ENCODE measurements at places on chromosomes 2 and 18.

GRCh38 chr2:206535260-206535986 lies 92.1 kb downstream of the ADAM23 start:
- DNase-seq, result no peak

DNA sequence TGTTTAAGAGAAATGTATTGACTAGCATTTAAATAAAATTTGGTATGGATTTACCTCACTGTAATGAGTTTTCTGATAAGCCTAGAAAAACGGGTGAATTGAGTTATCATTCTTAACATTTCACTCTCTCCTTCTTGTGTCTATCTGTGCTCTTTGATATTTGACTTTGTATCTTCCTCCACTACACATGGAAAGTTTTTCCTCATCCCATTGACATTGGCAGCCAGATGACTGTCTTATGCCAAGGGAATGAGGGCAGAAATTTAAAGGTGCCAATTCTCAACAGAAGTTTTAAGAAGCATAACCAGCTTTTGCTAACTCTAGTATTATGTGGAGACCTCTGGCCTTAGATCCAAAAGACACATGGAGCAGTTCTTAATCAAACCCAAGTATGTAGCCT lies 376.6 kb downstream of the DSEL start:
- no peak for DNase-seq

GRCh38 chr2:180061085-180061484 lies 54.0 kb upstream of the CWC22 start:
- no peak for DNase-seq

DNA sequence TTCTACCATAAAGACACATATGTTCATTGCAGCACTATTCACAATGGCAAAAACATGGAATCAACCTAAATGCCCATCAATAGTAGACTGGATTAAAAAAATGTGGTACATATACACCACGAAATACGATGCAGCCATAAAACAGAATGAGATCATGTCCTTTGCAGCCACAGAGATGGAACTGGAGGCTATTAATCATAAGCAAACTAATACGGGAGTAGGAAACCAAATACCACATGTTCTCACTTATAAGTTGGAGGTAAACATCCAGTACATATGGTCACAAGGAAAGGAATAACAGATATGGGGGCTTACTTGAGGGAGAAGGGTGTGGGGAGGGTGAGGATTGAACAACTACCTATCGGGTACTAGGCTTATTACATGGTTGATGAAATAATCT lies 7.7 kb downstream of the HMSD start:
- DNase-seq, result no peak

GRCh38 chr18:79629249-79629558 lies 50.4 kb upstream of the CTDP1 start:
- no peak for DNase-seq

- no peak for DNase-seq
These were observed 578.7 kb downstream of the ADCYAP1 start for GRCh38 chr18:1483385-1483784.

GRCh38 chr18:23972453-23972852 lies 42.1 kb upstream of the TTC39C start:
- no peak for DNase-seq

DNA sequence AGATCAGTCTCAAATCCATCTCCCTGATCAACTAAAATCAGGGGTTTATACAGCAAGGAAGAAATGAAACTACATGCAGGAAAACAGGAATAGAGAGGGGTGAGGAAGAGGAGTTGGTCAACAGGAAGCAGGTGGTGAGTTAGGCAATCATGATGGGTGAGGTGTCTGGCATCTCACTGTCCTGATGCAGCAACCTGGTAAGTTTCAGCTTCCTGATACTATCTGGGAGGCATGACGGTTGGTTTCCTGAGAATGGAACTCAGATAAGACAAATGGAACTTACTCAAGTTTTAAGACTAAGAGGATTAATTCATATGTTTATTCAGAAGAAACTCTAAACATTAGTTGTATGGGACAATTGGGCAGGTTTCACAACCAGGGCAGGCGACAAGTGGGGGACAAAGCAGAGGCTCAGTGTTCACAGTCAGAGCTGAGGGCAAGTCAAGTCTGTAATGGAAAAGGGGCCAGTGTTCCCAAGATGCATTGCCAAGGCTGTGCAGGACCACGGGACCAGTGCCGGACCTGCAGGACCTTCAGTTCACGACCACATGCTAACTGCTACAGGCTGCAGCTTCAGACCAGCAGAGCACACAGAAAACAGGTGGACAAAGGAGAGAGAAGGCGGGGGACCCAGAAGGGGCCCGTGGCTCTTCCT lies 17.7 kb upstream of the GALM start:
- no peak for DNase-seq

DNA sequence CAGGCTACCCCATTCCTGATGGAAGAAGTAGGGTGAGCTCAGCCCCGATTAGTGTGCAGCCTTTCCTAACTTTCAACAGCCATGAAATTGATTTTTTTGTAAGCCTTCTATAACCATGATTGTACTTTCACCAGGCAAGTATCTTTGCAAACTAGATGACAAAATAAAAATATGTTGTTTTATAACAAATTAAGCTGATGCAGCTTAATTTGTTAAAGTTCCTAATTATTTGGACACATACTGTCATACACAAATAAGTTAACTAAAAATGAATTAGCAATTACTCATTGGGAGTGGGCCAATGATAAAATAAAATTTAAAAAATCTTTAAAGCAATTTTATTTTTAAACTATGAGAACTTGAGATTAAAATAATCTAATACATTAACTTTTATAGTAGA lies 113.1 kb upstream of the FANCL start:
- no peak for DNase-seq

DNA sequence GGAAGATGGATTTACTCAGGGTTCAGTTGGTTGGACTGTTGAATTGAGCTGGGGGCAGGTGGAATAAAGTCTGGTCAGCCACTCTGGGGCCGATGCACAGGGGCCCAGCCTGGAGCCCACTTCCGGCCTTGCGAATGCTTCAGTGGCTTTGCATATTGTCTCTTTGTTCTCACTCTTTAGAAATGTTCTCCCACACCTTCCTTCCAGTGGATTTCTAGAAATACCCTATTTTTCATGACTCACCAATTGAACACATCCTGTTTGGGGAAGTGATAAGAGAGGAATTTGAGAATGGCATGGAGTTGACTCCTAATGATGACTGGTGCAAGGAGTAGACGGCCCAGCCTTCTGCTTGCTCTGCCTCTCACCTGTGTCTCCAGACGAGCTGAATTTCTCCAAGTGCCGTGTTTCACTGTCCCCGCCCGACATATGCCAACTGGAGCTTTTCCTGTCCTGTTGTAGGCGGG lies 28.1 kb downstream of the ASAP2 start:
- DNase-seq, result no peak

DNA sequence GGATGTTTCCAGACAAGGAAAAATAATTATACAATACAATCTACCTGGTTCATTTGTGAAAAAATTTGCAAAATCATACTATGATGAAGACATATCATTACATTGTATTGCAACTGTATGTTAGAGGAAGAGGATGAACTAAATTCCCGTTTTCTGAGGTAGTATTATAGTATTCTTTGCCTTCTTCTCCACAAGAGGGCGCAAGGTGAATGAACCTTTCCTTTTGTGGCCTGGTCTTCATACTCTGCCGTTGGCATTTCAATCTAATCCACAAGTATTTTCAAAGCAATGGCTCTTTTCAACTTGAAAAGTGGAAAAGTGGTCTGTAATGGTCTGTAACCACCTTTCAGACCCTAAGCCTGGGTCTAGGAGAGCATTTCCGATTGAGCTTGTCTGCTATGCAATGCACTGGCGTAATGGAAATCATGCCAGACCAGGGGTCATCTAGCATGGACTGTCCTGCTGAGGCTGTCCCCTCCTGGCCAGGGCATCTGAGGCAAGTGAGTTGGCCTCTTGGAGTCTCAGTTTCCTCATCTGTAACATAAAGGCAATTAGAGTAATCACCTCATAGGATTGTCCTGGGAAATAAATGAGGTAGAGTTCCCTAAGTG lies 30.8 kb upstream of the ZNF396 start:
- DNase-seq, result no peak

DNA sequence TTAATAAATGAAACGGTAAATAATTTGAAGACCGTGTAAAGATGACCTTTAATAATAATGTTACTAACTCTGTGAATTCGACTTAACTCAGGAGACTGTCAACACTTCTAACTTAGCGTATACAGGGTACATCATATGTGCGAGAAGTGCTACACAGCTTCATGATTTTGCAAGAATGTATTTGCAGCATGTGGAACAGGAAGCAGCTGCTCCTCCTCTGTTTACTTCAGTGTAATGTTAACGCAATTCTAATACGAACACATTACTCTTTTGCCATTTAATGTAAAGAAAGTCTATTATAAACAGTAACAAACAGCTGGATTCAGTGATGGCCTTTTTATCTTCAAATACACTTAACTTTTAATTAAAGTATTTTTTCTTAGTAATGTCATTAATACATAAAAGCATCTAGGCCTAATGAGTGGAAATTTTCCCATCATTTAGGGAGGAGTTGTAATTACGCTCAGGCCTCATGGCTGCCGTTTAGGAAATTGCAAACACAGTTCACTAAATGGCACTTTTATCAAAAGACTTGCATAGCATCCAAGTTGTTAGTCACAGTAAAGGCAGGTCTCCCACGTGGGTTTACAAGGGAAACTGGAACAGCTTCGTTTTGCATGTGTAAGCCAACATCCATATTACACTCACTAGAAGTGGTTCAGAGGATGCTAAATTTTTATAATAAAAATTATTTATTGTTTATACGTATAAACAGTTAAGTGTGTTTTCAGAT lies 635.7 kb downstream of the FBXO15 start:
- no peak for DNase-seq

- no peak for DNase-seq
These were observed 5.2 kb downstream of the TTC27 start for GRCh38 chr2:32633040-32633439.

DNA sequence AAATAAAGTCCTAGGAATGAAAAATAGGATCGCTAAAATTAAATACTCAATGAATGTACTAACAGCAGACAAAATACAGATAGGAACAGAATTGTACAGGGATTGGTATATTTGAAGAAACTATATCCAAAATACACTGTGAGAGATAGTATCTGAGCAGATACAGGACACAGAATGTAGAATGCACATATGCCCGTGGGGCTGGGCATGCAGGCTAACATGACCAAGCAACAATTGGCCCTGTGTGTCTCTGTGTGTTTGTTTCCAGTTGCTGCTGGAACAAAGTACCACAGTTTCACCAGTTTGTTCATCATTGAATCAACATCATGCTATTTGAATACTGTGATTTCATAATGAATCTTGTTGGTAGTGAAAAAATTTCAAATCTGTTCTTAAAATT lies 127.6 kb downstream of the PMAIP1 start:
- DNase-seq, result no peak

GRCh38 chr2:109060496-109060895 lies 68.5 kb upstream of the SH3RF3 start:
- no peak for DNase-seq

DNA sequence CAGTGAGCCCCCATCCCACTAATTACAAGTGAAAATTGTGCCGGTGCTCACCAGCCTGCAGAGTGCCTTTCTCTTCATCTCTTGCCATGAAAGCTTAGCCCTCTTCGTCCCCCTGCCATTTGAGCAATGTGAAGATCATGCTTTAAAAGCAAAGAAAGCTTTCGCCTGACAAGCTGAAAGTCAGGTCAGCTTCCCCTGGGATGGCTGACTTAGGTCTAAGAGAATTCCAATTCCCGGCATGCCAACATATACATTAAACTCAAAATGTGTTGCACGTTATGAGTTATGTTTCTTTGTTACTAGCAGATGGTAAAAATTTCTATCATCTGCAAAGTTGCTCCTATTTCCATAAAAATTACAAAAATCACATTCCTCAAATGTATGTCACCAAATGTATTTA lies 129.8 kb downstream of the AFF3 start:
- no peak for DNase-seq

GRCh38 chr2:65427532-65427931 lies 4.9 kb downstream of the SPRED2 start:
- no peak for DNase-seq

DNA sequence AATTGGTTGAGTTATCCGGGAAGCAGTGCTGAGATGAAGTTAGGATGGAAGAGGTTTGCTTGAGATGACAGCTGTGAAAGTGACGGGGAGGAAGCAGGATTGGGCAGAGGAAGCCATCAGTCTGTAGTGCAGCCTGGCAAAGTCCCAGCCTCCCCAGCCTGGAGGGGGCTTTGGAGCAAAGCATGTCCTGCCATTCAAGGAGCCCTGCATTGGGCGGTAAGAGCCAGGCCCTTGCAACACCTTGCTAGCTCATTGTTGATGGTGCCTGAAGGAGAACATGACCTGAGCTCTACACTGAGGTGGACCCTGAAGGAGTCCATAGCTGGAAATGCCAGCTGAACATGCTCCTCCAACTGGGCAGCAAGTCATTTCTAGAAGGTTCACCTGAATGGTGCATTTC lies 228.9 kb downstream of the ACKR3 start:
- DNase-seq, result no peak

- DNase-seq, result no peak
These were observed 67.4 kb downstream of the STEAP3 start for GRCh38 chr2:119290859-119291587.

Data from cortex of kidney (tissue), 1 donor.